GM23338 (cell line): ENCODE measurements at places on chromosomes 7 and 10. TPM values are rescaled to one million over a fixed set of nuclear protein-coding genes. Genes with fewer than 3 reads are reported as not detected.

- DNase-seq, result no peak
Measured at GRCh38 chr7:64873155-64873500, 29.9 kb upstream of the ZNF273 start.

DNA sequence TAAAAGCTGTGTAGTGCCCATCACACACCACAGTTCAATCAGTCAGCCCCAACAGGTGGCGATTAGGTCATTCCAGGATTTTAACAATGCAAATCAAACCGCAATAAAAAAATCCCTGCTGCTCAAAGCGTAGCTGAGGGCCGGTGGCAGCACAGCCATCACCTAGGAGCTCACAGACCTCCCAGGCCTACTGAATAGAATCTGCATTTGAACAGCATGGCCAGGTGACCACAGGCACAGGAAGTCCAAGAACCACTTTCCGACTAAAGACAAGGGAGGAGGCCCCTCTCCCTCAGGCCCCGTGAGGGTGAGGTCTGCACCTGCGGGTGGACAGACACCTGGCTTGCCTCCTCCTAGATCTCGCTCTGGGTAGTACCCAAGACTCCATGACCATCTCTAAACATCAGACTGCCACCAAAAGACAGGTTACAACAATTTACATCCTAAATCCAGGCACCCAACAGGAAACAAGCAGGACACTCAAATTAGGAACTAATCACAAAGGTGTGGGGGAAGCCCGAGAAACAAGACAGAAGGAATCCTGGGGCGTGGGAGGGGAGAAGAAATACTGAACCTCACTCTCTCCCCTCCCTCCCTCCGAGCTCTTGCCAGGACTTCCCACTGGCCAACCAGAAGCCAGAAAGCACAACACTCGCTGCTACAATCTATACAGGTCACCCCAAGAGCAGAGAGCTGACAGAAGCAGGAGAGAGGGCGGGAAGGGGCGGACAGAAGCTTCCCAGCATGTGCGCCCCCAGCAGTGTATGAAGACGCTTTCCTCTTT, 19.2 kb downstream of the GNA12 start:
- peak; percentile 90 for DNase-seq

- DNase-seq, result no peak
Measured at GRCh38 chr10:118980135-118980865, 49.2 kb upstream of the NANOS1 start.

GRCh38 chr7:147296986-147297385, 1180.4 kb downstream of the CNTNAP2 start:
- no peak for DNase-seq

GRCh38 chr10:55220975-55221374, 419.9 kb upstream of the PCDH15 start:
- DNase-seq, result no peak

- peak; percentile 89 for DNase-seq
Measured at GRCh38 chr10:80894311-80894791, 356.6 kb downstream of the SH2D4B start.

DNA sequence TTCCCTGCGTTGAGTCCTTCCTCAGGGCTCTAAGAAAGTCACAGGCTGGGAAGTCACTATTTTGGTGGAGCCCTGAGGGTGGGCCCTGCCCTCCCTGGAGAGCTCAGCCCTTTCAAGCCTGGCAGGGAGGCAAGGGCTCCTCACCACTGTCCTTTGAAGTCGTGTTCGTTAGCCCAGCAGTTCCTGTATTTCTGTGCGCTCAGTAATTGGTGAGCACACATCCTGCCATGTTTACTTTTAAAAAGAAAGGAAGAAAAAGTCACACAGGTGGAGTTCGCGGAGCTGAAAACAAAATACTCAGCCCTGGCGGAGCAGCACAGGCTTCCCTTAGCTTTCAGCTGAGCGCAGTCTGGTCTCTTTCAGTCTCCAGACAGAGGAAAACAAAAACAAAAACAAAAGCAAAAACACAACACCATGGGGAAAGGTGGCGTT, 37.1 kb downstream of the PRKCQ start:
- peak; percentile 7 for DNase-seq

DNA sequence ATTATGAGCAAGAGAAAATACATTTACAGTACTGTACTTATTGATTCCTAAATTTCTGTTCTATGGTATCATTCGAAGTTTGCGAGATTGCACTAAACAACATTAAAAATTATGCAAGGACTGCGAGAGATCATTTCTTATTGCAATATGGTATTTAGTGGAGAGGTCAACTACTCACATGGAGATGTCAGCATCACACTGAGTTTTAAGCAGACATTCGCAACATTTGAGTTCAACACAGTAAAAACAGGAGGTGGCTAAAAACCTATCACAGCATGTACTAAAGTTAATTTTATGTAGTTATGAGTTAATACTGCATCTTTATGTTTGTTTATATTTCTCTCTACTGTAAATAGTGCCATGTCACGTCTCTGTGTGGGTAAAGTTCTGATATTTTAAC, 53.5 kb downstream of the JMJD1C start:
- DNase-seq, result no peak

DNA sequence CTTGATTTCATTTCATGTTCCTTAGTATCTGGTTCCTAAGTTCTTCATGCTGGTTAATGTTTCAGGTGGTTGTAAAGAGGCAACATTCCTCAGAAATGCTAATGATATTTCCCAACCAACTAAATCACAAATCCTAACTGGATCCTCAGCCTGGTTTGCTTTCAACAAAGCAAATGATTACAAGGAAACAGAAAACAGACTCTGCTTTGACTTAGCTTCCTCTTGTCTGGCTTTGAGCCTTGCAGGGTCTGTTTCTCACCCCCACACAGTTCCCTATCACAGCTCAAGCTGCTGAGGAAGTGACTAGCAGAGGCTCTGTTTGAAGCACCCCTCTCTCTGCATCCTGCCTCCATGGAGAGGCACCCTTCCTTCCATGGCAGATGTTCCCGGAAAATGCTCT, 130.2 kb upstream of the CTTNBP2 start:
- DNase-seq, result no peak

GRCh38 chr7:149156898-149157297, 9.6 kb downstream of the ZNF398 start:
- DNase-seq, result no peak

- DNase-seq, result no peak
Measured at GRCh38 chr10:117865945-117866344, 180.8 kb downstream of the RAB11FIP2 start.

- no peak for DNase-seq
Measured at GRCh38 chr10:43691485-43691884, 42.8 kb upstream of the ZNF32 start.

Gene HYAL4
- polyA plus RNA-seq, result not detected in 2 replicates

Gene CLRN3
- polyA plus RNA-seq, result not detected in 2 replicates

Gene SEMA3C
- 0.40 and 1.0 TPM in 2 replicates for polyA plus RNA-seq

Gene ARF5
- 201 and 206 TPM in 2 replicates for polyA plus RNA-seq

Gene GRM8
- polyA plus RNA-seq, result 1.7 and 1.9 TPM in 2 replicates
